ENCODE measurements at places on chromosomes 6 and 20. TPM values are rescaled to one million over a fixed set of nuclear protein-coding genes. Genes with fewer than 3 reads are reported as not detected.

The FAM83C gene
- not detected for total RNA-seq

The DEF6 gene
- 0.22 TPM for total RNA-seq

The KCNK15 gene
- total RNA-seq: not detected

The ULBP2 gene
- total RNA-seq: 11.5 TPM
